ENCODE measurements at places on chromosomes 4 and X.

- no peak for DNase-seq
Observed at GRCh38 chr4:7638984-7639789, 204.5 kb upstream of the PSAPL1 start.

DNA sequence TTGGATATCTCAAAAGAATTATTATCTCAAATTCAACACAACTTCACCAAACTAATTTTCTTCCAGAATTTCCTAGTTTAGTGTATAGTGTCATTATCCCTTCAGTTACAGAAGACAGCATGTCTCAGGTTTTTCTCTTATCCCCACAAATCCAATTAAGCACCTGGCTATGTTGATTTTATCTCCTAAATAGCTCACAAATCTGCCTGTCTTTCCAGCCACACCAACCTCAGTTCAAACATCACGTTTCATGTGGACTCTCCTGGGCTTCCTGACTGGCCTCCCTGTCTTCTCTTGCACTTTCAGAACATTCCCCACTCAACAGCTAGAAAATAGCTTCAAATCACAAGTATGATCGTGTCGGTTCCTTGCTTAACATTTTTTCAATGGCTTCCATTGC lies 14.8 kb downstream of the STK32B start:
- no peak for DNase-seq

DNA sequence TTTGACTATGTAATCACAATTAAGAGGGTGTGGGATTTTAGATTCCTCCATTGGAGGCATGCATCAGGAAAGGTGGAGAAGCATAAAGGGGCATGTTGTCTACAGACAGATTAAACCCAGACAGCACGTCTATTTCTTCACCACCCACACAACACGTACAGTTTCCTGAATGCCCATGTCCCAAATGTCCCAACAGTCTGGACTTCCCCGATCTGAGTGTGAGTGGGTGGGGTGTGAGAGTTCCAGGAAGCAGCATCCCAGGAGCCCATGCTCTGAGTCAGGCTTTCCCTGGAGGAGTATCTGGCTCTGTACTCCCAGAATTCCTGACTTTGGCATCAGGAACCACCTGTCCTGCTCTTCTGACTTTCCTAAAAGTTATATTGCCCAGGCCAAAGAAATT lies 30.8 kb upstream of the NDP start:
- DNase-seq, result no peak

DNA sequence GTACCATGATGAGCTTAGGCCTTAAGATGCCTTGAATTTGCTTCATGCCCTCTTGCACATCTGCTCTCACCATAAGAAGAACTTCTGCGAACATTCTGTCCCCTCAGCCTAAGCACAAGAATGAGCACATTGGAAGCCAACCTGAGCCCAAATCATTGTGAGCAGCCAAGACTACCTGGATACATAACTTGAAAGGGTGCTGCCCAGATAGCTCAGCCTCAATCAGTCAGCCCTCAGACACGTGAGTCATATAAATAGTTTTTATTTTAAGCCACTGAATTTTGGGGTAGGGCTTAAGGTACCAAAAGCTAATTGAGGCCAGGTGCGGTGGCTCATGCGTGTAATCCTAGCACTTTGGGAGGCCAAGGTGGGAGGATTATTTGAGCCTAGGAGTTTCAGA lies 27.5 kb upstream of the BBS12 start:
- no peak for DNase-seq

GRCh38 chr4:95105112-95105511 lies 347.4 kb downstream of the BMPR1B start:
- no peak for DNase-seq

DNA sequence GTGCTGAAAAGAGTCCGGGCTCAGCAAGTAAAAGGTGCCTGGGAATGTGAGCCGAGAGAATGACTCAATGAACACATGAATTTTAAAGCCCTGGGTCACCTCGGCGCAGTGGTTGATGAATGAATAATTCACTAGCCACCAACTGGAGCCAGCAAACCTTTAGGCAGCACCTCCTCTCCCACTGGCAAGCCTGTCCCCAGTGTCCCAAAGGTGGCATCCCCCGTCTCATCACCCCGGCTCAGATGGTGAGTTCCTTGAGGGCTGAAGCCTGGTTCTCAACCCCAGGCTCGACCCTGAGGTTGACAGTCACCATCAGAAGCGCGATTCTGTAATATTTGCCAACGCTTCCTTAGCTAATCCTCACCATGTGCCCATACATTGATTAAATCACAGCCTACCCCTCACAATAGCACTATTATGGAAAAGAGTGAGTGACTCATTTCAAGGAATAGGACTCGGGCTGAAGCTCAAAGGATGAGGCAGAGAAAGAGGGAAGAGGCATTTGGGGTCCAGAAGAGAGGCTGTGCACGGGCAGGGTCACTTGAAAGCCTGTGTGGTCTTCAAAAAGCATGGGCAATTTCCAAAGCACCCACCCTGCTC lies 2.7 kb upstream of the CCNQ start:
- DNase-seq, result no peak

DNA sequence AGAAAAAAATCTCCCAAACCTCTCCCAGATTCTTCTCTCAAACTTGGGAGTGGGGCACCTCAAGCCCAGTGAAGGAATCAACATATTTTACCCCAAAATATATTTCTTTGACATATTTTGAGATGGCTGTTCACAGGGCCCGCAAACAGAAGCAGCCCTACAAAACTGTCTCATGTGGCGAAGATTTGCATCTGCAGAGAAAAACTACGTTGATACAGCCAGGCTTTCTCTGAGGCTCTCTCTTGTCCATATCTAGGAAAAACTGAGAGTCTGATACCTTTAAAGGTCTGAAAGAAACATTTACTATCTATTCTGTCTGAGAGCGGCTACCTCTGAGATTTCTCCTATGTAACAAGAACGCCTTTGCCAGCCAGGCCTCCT lies 23.3 kb upstream of the TMSB4X start:
- DNase-seq, result no peak

GRCh38 chr4:38062776-38063097 lies 102.5 kb downstream of the PTTG2 start:
- no peak for DNase-seq

DNA sequence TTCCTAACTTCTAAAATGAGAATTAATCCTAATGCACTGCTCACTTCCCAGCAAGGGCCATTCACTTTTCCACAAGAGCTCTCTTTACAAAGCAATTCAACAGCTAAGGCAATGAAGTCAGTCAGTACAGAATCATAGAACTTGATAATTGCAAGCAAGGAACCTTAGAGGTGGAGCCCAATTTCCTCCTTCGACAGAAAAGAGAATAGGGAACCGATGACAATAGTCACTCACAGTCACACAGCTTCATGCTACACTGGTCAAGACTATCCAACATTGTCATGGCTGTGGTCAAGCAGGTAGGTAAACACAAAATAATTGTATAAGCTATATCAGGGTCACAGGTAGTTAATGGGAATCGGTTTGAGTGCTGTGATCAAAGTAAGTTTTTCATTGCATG lies 90.0 kb downstream of the ELOVL6 start:
- no peak for DNase-seq

- no peak for DNase-seq
Observed at GRCh38 chrX:119095936-119096335, 23.1 kb downstream of the CT47C1 start.

DNA sequence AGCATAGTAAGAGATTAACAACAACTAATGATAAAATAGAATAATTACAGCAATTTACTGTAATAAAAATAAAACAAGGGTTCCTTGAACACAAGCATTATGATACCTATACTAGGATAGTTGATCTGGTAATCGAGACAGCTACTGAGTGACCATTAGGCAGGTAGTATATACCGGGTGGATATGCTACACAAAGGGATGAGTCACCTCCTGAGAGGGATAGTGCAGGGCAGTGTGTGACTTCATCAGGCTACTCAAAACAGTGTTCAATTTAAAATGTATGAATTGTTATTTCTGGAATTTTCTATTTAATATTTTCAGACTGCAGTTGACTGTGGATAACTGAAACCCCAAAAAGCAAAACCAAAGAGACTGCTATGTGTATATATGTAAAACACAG lies 9.7 kb upstream of the ANTXR2 start:
- no peak for DNase-seq

DNA sequence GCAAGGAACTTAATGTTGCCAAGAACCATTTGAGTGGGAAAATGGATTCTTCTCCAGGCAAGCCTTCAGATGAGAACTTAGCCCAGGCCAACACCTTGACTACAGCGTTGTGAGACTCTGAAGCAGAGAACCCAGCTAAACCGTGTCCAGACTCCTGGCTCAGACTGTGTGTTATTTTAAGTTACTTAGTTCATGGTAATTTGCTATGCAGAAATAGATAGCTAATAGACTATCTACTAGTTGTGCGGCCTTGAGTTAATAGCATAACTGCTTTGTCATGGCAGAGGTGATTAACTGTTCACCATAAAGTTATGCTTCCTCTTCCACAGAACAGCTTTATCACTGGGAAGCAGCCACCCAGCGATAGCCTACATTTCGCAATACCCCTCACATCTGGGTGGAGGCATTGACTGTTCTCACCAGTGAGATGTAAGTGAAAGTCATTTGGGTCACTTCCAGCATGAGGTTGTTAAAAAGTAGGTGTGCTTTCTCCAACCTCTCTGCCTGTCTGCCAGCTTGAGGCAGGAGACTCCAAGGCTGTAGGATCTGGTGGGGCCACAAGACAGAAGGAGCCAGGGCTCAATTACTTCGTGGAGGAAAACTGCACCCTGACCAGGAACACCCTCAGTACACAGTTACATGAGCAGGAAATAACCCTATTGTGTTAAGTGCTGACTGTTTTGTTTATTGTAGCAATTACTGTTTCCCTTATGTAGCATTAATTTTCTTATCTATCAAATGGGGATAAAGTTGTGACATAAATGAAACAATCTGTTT lies 94.2 kb downstream of the GPAT3 start:
- DNase-seq, result peak; percentile 30

DNA sequence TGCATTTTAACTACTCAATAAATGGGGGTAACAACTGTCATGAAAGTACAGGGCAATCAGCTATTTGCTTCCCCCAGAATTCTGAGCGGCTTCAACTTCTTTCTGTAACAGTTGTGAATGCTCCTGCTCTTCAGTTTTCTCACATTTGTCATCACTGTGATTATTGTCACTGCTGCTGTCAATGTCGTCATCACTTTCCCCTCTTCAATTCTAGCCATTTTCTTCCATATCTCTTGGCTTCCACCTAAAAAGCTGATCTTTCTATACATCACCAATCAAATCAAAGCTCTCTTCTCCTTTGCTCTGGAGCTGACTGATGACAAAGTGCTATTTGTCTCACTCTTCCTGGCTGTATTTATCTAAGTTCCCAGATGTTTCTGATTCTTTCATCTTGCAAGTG lies 125.6 kb downstream of the COMMD8 start:
- no peak for DNase-seq

GRCh38 chr4:7772711-7773385 lies 166.8 kb downstream of the AFAP1 start:
- DNase-seq, result no peak

GRCh38 chrX:10208953-10209352 lies 52.2 kb downstream of the CLCN4 start:
- DNase-seq, result no peak

DNA sequence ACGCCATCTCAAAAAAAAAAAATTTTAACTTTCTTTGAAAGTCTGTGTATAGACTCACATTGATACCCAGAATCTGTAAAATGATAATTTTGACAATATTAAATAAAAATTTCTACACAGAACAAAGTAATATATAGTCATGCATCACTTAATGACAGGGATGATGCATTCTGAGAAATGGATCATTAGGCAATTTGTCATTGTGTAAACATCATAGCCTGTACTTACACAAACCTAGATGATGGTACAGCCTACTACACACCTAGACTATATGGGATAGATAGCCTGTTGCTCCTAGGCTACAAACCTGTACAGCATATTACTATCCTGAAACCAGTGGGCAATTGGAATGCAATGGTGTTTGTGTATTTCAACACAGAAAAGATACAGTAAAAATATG lies 107.7 kb downstream of the BLTP1 start:
- no peak for DNase-seq

DNA sequence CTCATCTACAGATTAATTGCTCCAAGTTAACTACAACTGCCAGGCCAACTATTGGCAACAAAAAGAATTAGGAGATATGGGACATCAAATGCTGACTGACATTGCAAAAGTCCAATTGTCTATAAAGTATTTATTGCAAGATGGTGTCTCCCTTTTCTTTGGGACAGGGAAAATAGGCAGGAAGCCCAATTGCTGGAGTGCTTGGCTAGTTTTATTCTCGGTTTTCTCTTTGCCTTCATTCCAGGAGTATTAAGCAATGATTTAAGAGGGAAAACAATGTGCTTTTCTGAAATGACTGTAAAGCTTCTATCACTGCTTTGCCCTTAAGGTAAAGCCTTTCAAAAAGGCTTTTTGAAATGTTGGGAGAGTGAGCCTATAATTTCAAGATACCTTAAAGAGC lies 62.8 kb upstream of the DIAPH2 start:
- DNase-seq, result no peak

GRCh38 chr4:139975830-139976272 lies 178.1 kb downstream of the MAML3 start:
- peak; percentile 45 for DNase-seq

DNA sequence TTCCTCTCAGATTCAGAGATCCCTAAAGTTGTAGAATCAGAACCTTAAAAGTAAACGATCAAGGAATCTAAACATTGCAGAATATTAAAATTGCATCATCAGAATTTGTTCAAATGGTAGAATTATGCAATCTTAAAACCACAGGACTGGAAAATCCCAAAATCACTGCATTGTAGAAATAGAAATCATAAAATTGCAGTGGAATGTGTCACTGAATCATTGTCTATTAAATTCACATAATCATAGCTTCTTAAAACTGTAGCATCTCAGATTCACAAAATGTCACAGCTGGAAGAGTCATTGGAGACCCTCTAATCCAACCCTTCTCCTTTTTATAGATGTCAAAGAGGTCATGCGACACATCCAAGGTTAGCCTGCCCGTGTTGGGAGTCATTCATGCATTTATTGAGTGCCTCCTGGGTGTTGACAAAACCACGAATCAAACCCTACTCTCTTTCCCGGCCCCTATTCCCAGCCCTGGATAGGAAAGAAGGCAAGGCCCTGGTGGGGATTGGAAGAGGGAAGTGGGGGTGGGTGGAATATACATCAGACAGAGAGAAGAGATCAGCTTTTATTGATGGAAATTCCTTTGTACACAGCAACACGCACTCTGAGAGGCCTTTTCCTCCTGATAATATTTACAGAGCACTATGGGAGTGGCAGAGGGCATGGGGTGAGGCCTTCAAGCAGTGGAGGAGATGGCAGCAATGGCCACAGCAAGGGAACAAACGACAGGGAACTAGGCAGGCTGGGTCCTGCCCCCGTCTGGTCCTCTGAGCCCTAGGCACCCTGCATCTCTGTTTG lies 15.4 kb downstream of the IQSEC2 start:
- DNase-seq, result peak; percentile 37

- no peak for DNase-seq
Observed at GRCh38 chrX:9033179-9033578, 748 bp downstream of the FAM9B start.

DNA sequence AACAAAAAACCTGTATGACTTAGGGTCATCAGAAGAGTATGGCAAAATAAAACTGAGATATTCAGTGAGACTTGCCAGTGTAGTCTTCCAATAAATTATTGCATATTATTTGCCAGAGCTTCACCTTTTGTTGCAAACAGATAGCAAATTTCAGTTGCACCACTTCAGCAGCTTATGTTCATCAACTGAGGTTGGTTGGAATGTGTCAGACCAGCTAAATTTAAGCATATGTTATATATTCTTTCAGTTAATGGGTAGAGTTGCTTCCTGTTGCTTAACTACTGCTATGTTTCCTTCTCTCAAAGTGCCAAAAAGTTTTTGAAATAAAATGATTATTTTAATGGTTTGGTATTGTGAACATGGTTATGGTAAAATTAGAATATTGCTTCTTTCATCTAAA lies 61.5 kb downstream of the GALNT7 start:
- DNase-seq, result no peak

- no peak for DNase-seq
Observed at GRCh38 chr4:152038238-152038637, 277.4 kb upstream of the GATB start.
